ENCODE measurements at places on chromosomes 13 and 19. TPM values are rescaled to one million over a fixed set of nuclear protein-coding genes. Genes with fewer than 3 reads are reported as not detected.
A peak's percentile ranks its signal among the peaks of the same experiment; 100 is the strongest.

DNA sequence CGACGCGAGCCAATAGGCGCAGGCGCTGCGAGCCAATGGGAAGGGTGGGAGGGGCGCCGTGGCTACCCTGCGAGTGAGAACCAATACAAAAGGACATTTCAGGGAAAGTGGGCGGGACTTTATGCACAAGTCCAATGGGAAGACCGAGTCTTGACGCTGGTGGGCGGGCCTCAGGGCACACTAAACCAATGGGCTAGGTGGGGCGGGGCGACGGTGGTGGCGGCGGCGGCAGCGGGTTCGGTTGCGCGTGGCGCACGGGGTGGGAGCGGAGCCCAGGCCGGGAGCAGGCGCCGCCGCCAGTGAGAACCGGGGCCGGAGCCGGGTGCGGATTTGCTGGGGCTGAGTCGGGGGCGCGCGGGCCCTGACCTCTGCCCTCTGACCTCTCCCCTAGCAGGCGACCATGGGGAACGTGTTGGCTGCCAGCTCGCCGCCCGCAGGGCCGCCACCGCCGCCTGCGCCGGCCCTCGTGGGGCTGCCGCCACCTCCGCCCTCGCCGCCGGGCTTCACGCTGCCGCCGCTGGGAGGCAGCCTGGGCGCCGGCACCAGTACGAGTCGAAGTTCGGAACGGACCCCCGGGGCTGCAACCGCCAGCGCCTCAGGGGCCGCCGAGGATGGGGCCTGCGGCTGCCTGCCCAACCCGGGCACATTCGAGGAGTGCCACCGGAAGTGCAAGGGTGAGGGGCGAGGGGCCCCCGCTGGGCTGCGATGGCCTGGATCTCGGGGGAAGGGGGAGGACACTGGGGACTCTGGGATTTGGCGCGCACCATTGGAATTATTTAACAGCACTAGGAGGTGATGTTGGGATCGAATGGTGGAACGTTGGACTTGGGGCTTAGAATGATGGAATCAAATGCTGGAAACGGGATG, at the start of gene TOMM40:
Gene TOMM40, plus strand, starts transcription at position 239 of the 867 bp plus-strand sequence. Its CDS starts 162 bp downstream, at position 401.
- peak; percentile 100 for DNase-seq

DNA sequence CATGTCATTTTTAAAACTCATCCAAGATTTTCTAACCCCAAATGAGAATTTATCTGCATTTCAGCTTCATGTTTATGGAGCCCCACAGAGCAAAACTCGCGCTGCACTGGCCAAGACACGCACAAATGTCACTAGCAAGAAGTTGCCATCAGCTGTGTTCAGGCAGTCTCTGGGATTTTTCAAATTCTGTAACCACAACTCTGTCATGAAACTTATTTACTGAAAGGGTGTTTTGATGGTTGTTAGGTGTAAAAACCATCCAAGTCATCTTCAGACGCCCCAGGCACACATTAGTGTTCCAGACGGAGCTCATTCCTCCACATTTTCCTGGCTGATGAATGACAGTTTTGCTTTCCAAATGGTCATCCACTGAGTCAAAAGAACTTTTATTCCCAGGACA, 63.4 kb downstream of the SLC7A1 start:
- DNase-seq: no peak

DNA sequence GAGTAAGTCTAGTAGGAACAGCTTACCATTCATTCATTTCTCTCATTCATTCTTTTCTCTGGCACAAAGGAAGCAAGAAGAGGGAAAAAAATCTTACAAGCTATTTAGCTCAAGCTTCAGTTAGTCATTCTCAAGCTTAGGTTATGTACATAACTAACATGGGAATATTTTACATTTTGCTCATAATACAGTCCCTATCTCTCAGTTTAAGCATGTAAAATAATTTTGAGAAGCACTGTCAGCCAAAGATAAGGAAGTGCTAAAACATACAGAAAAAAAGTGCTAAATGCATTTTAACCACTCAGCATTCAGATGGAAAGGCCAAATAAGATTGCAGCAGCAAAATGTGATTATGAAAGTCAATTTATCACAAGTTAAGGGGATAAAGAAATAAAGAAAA, 7.9 kb downstream of the RBM26 start:
- no peak for DNase-seq

- DNase-seq: no peak
Measured at GRCh38 chr13:27622881-27623280, 1.2 kb downstream of the POLR1D start.

GRCh38 chr13:74191410-74191809, 57.2 kb upstream of the KLF12 start:
- DNase-seq: no peak

- DNase-seq: no peak
Measured at GRCh38 chr19:43811837-43812236, 9.6 kb upstream of the LYPD5 start.

The GJB6 gene
- total RNA-seq: 5.8 TPM

The PSG3 gene
- not detected for total RNA-seq

All from CD8-positive, alpha-beta T cell (primary cell).